ENCODE measurements at places on chromosomes 11 and 22.

- DNase-seq = no peak
These were observed 31.1 kb downstream of the TMEM45B start for GRCh38 chr11:129846508-129847335.

- DNase-seq = no peak
These were observed 73.7 kb downstream of the ARHGAP42 start for GRCh38 chr11:100760744-100761143.

DNA sequence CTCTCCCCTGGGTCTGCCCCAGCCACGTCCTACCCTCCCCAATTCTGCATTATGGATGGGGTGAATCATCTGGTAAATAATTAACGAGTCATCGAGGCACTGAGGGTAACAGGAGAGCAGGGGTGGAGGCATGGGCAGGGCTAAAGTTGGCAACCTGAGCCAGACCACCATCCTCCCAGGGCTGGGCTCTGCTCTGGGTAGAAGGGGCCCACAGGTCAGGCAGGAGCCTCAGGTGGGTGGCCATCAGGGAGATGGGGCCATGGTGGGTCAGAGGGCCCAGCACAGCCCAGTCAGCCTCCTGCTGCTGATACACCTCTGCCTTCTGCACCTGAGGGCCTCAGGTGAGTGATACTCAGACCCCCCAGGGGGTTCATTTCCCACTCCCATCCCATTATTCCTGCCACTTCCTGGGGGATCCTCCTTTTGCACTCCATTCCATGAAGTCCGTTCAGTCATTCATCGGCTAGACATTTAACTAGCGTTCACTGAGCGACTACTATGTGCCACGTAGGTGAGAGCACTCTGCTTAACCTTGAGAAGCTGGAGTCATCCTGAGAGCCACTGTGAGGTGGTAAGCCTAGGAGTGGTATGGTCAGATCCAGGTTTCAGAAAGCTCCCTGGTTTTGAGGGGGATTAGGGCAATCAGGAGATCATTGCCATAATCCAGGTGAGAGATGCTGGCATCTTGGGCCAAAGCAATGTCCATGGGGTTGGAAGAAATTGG, at the start of gene VSIG10L2:
VSIG10L2 (plus strand) TSS at position 248 of the 724 bp plus-strand sequence; CDS start at position 260, 12 bp downstream.
- no peak for DNase-seq

DNA sequence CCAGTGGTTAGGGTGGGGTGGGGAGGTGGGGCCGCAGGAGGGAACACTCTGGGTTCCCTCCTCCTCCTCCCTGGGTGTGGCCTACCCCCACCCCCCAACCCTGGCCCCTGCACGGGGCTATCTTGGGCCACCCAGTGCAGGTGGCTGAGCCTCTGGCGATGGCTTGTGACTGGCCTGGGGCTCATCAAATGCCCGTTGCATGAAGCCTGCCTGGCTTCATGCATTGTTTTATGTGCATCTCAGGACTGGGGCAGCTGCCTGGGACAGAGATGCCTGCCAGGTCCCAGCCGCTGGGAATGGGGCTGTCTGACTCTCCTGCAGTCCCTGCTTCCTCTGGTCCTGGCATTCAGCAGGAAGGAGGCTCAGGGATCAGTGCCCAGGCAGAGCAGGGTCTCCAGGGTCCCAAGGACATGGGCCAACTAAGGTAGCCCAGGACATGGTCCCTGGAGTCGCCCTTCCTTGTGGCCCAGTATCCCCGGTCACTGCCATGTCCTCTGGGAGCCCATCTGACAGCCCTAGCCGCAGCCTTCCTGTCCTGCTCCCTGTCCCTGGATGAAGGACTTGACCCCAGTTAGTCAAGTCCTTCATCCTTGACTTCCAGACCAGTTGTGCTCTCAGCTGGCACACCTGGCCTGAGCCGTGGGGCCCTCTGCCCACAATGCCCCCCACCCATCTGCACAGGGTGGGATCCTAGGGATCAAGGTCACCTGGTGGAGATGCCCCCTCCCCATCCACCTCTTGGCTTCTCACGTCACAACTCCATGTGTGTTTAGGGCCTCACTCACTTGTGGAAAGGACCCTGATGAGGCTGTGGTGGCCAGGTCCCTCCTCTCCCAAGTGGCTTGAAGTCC, 112.1 kb upstream of the FGF3 start:
- no peak for DNase-seq

GRCh38 chr11:28401446-28401845, 293.3 kb downstream of the METTL15 start:
- no peak for DNase-seq

GRCh38 chr11:27701355-27702105, 1.3 kb upstream of the BDNF start:
- no peak for DNase-seq

DNA sequence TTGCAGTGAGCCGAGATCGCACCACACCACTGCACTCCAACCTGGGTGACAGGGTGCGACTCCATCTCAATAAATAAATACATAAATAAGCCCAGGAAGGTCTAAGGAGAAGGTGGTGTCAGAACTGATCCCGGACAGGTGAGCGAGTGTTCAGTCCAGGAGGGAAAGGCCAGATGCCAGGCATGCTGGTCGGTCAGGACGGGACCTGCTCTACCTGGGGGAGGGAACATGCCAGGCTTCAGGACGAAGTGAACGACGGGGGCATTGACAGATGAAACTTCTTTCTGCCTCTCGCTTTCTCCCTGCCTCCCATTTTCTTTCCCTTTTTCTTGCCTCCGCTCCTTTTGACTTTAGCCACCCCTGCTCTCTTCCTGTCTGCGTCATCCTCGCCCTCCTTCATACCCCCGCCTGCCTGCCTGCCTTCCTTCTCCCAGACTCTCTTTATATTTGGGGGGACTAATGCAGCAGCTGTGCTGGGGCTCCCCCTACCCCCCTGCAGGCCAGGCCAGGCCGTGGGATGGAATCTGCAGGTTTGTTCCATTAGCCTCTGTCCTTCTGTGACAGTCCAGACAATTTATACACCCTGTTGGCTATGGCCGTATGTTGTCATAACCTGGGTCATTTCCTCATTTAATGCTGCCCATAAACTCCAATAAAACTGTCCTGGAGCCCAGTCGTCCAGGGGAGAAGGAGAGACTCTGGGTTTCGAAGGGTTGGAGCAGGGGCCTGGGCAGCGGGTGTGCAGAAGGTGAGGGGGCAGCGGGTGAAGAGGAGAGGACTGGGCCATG, 209.2 kb upstream of the TBCEL start:
- DNase-seq = no peak

DNA sequence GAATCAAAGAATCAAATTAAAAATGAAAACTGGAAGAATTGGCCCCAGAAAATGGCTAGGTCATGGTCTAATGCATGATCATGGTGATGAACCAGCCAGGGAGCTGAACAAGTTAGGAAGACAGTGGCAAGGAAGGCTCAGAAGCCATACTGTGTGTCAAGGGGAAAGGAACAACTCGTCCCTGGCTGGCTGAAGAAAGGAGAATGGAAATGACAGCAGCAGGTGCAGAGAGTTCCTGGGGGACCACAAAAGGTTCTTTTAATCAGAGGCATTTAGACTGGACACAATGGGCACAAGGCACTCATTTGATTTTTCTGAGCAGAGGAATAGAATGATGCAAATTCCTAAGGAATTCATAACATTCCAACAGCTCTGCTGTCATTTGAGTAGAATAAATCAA, 209.9 kb downstream of the LARGE1 start:
- DNase-seq = no peak

DNA sequence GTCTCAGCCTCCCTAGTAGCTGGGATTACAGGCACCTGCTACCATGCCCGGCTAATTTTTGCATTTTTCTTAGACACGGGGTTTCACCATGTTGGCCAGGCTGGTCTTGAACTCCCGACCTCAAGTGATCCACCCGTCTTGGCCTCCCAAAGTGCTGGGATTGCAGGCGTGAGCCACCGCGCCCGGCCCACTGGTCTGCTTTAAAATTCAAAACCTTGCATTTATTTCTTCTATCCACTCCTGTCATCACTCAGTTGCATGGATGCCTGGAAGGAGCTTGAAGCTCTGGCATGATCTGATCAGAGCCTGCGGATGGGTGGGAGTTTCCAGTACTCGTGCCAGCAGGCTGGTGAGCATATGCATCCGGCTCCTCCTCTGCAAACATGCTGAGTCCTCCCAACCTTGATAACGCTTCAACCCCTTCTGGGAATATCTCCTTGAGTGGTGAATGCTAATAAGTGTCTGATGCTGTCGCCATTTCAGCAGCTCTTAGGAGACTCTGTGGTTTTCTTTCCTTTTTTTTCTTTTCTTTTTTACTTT, 39.6 kb downstream of the UBASH3B start:
- DNase-seq = no peak

DNA sequence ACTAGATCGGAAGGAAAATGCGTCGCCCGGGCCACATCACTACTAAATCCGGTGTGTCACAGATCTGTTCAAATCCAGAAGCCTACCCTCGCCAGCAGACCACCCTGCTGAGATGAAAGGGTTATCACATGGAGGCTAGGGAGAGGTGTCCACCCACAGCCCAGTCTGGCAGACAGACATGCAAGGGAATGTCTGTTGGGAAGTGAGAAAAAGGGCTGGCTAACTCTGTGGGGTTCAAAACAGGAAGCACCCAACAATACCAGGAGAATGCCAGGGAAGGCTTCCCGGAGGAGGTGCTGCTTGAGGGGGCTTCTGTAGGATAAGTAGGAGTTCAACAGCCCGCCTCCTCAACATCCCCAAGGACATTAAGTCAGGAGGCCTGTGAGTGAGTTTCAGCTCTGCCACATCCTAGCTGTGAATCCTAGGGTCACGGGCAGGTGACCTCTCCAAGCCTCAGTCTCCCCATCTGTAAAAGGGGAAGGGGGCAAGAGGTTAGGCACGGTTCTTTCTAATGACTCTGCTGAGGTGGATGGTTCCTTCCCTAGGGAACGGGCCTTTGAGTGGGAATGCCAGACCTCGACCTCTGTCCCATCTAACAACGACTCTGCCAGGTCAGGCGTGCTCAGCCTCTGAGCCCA, 1.1 kb downstream of the TPST2 start:
- no peak for DNase-seq

GRCh38 chr11:86728562-86728961, 56.1 kb upstream of the ME3 start:
- DNase-seq = no peak

- no peak for DNase-seq
These were observed 82.5 kb downstream of the ZBTB16 start for GRCh38 chr11:114141863-114142580.

DNA sequence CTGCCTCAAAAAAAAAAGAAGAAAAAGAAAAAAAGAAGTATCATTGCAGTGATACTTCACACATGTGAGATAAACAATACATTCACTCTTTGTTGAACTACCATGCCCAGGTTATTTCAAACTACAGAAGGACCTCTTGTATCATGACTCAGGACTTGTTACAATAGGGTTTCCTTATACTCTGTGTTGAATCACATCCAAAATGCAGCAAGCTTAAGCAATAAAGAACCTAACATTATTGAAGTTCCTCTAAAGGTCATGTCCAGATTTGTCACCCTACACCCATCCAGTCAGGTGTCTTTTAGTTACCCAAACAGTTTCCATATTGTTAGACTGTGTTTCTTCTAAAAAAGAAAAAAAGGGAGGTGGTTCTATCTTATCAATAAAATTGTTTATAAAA, 26.9 kb upstream of the ALKBH3 start:
- DNase-seq = no peak

DNA sequence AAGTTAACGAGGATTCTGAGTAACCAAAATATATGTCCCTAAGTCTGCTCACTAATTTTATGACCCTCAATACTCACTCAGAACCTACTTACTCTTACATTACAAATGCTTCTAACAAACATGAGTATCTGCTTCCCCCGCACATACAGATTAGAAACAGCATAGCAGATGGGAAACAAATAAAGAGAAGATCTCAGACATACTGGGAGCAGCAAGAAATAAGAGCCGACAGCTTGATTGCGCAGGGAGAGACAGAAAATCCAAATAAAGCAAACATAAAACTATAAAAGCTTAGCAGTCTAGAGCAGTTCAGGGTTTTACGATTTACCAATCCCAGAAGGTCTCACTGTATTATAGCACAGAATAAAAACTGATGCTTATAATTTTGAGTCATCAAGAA, 89.1 kb upstream of the DBX1 start:
- DNase-seq = no peak

- no peak for DNase-seq
These were observed 66.2 kb upstream of the ZC3H12C start for GRCh38 chr11:110026858-110027626.

DNA sequence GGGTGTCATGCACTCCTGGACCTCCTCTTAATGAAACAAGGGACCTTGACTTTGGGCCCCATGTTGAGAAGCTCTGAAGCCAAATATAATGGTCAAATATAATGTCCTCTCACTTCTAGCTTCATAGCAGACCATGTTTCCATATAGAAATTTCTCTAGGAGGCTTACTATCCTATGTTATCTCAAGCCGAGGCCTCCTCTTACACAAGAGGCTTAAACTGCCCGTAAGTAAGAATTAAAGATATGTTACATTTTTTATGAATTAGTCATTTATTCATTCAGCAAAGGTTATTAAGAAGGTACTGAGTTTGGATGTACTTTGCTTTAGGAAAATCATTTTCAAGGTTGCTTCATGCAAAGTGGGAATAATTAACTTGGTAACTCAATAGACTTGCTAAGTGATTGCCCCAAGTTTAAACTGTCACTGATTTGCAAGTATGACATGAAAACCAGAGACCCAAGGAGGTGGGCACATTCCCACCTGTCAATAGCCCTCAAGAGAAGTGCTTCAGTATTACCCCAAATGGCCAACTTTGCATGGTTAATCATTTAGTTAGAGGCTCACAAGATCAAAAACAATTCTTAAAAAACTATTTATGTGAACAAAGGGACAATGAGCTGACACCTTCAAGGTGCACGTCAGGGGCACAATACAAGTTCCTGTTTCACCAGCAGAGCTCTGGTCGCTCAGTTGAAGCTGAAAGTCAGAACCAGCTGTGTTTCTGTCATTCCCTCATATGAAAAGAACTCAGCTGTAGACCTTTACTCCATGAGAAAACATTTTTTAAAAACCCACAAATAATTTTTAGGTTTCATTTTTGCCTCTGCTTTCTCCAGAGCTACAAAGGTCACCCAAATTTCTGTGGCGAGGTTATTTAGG, 20.9 kb downstream of the BDNF start:
- no peak for DNase-seq

DNA sequence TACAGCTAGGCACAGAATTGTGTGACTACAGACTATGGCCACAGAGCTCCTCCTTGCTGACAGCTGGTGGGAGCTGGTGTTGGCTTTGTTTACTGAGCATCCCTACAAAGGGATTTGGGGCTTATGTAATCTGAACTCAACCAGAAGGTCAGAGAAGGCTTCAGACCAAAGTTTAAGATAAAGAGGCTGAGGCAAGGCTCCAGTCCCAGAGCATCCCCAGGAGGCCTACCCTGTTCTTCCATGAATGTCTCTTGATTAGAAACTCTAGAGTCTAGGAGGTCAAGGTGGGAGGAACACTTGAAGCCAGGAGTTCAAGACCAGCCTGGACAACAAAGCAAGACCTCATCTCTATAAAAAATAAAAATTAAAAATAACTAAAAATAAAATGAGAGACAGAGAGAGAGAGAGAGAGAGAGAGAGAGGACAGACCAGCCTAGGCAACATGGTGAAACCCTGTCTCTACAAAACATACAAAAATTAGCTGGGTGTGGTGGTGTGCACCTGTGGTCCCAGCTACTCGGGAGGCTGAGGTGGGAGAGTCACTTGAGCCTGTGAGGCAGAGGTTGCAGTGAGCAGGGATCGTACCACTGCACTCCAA, 125.5 kb upstream of the SERPIND1 start:
- no peak for DNase-seq

Data from stimulated activated CD8-positive, alpha-beta memory T cell treated with anti-CD3 and anti-CD28 coated beads, Interleukin-15, amount 100 ng/mL, for 24 hours (primary cell).